ENCODE measurements at places on chromosomes 4 and X.

DNA sequence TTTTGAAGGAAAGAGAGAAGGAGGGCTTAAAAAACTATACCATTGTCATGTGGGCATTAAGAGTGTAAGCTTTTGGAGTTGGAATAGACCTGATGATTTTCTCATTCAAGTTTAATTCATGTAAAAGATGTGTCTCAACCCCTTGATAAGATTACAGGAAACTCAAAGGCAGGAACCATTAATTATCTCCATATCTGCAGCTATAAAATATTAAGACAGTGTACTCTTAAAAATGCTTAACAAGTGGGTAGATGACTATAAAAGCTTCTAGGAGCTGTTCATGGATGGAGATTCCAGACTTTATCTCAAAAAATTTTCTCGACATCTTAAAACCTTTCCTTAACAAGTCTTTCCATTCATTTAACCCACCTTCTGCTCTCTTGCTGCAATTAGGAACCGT lies 208.3 kb downstream of the PALLD start:
- no peak for DNase-seq

- no peak for DNase-seq
These were observed 448.0 kb downstream of the NKX6-1 start for GRCh38 chr4:84051089-84051488.

DNA sequence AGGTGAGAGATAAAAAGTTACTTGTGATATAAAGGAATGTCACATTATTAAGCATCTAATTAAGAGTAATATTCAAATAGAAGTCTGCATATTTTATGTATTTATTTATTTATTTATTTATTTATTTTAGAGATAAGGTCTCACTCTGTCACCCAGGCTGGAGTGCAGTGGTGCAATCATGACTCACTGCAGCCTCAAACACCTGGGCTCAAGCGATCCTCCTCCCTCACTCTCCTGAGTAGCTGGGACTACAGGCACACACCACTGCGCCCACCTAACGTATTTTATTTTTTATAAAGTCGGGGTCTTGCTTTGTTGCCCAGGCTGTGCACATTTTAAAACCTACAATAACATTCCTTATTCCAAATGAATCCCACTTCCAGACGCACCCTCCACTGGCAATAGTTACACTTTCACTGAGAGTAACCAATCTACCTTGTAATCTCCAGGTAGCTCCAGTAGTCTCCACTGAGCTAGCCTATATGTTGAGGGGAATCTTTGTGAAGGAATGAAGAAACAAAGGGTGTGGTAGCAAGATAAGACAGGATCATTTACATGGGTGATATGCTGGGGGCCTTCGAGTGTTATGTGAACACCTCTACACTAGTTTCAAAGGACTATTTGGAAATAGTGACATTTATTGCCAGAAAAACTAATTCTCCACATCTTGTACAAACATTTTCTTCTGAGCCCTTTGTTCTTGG lies 11.9 kb downstream of the SH3D19 start:
- DNase-seq: no peak

- DNase-seq: no peak
These were observed 66.2 kb upstream of the GYPA start for GRCh38 chr4:144206711-144207110.

DNA sequence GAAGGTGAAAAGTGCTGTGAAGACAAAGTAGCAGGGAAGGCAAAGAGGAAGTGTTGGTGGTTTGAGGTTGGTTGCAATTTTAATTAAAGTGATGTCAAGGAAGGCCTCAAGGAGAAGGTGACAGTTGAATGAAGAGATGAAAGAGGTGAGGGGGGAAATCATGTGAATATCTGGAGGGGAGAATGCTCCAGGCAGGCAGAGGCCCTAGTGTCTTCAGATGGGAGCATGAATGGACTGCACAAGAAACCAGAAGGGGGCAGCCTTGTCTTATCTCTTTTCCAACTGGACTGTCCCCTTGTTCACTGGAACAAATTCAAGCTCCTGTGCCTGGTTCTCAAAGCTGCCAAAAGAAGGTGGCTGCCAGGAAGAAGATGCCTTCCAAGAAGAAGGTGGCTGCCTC lies 68.4 kb downstream of the MAOB start:
- no peak for DNase-seq

DNA sequence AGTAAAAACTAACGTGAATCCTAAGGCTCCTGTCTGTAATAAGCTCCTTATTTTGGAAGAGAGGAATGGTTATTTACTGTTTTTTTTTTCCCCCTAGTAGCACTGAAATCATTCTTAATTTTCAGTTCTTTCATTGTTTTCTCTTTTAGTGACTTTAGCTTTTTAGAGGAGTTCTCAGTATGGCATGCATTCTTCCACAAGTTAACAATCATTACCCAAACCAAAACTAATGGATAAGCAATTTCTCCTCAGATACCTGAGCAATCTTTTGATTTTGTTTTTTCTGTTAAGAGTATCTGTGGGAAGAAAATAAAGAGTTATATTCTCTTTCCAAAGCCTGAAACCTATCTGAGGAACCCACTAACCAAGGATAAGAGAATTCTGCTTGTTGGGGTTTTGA lies 16.7 kb upstream of the PPA2 start:
- no peak for DNase-seq

DNA sequence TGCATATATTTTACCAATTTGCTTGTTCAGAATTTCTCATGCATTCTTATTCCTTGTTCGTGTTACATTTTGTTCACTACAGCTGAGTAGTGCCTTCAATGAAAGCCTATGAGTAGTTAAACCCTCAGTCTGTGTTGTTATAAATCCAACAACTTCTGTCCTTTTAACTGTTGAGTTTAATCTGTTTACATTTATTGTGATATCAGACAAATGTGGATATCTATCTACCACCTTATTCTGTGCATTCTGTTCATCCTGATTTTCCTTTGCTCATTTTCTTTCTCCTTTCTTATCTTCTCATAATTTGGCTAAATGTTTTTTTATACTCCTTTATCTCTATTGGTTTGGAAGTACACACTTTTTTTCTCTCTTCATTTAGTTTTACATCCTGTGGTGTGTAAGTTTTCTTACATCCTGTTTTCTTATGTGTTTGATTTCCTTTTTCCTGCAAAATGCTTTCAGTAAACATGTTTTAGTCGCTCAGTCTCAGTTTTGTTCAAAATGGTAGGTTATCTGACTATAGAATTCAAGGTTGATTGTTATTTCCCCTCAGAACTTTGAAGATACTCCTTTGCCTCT lies 54.2 kb downstream of the CASP6 start:
- DNase-seq: no peak

DNA sequence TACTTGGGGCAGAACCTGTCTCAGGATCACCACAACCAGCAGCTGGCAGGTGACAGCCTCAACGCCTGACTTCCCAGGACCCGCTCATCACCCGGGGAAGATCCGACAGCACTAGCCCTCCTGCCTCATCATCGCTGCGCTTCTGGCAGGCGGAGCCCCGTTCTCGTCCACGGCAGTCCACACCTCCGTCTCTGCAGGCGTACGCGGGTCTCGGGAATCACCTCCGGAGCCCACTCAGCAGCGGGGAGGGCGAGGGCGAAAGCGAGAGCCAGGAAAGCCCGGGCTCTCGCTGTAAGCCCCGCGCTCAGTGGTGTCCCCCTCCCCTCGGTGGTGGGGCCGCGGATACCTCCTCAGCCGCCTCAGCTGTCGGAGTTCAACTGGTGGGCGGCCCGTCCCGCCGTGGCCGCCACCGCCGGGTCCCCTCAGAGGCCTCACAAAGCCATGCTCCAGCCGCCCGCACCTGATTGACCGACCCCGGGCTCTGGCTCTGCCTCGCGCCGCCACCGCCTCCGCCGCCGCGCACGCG lies 518 bp upstream of the CNKSR2 start:
- no peak for DNase-seq

GRCh38 chr4:153499005-153499404 lies 32.8 kb downstream of the TMEM131L start:
- DNase-seq: no peak

DNA sequence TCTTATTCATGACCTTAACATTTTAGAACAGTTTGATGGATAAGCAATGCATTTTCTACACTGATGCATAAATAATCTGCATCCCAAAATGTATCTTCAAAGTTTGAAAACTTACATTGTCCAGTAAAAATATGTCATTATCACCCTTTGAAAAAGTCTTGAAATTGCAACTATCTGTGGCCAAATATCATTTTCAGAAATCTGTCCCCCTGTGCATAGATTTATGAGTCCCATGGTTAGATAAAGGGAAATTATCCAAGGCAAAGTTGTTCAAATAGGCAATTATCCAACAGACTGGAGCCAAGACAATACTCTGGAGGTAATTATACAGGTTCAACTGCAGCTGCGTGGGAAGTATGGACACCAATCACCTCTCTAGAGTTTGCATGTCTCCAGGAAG lies 182.5 kb upstream of the INTU start:
- DNase-seq: no peak

- no peak for DNase-seq
These were observed 101.4 kb downstream of the TBC1D19 start for GRCh38 chr4:26685250-26685649.

- no peak for DNase-seq
These were observed 795.6 kb upstream of the GALNTL6 start for GRCh38 chr4:171017593-171017992.

DNA sequence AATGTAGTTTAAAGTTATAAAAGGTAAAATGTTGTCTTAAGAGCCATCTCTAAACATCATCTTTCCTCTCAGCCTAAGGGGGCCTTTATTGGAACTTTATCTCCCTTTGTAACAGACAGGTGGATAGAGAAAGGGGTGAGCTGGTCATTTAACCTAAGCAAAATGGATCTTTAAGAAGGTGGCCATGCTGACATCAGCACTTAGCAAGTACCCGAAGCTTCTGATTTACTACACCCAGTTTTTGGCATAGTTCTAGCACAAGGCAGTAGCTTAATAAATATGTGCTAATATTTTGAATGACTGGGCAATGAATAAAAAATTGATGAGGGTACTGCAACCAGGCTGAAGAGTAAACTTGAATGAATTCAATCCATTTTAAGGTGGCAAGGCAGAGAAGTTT lies 172.7 kb downstream of the GABRG1 start:
- no peak for DNase-seq

DNA sequence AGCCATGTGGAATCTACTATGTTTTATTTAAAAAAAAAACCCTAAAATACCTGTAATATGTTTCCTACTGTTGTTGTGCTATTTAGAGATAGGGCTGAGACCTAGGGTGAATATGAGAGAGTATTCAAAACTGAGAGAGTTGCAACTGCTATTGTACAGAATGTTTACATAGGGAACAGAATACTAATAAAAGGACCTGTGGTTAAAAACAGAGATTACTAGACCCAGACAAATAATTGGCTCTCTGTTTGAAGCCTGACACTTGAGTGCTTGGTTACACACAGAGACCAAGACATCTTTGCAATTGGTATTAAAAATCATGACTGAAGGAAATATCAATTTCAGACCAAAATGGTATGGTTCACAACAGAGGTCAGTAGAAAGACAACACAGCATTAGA lies 278.9 kb upstream of the GIMD1 start:
- no peak for DNase-seq

DNA sequence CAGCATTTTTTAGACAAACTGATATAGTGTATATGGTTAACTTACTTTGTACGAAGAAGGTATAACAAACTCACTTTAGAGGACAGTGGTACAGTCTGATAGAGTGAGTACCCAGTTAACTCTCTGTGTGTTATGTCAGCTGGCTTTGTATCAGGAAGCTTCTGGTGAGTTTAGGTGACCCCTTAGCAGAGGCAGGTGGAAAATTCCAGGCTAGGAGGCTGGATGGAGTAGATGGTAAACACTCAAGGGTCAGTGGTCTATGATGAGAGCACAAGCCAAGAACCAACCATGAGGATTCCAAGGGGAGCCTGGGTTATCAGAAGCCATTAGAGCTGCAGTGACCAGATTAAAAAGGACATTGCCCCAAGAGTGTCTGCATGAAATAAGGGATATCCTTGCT lies 227.3 kb upstream of the CENPE start:
- DNase-seq: no peak

- no peak for DNase-seq
These were observed 21.9 kb upstream of the IGFBP7 start for GRCh38 chr4:57131849-57132742.

GRCh38 chrX:8034058-8034457 lies 106.8 kb upstream of the PNPLA4 start:
- no peak for DNase-seq

GRCh38 chr4:158051401-158052235 lies 121.2 kb downstream of the GASK1B start:
- no peak for DNase-seq

- no peak for DNase-seq
These were observed 244.1 kb downstream of the RAB28 start for GRCh38 chr4:13240066-13240465.

- no peak for DNase-seq
These were observed 10.3 kb downstream of the NMU start for GRCh38 chr4:55625835-55626234.

GRCh38 chr4:44675366-44675765 lies 2.9 kb upstream of the GUF1 start:
- no peak for DNase-seq

DNA sequence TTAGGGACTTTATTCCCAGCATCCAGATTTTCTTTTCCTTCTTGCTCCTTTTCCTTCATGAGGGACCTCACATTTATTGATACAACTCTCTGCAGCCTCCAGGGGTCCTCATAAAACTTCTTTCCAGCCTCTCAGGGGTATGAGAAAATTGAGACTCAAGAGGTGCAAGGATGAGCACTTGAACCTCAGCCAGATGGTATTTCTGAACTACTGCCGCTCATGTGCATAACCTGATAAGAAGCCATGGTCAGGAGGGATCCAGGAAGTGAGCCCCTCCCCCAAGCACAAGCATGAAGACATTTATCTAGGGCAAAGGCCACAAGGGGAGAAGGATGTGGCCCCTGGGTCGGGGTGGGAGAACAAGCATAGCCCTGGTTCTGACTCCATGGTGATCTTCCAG lies 73.3 kb downstream of the TSPAN7 start:
- DNase-seq: no peak

GRCh38 chr4:159608436-159608835 lies 505.6 kb downstream of the RAPGEF2 start:
- DNase-seq: no peak

GRCh38 chr4:11901089-11901488 lies 472.4 kb upstream of the HS3ST1 start:
- DNase-seq: no peak

- no peak for DNase-seq
These were observed 4.6 kb upstream of the DGKK start for GRCh38 chrX:50475208-50475607.

GRCh38 chr4:136768925-136769275 lies 763.4 kb downstream of the PCDH18 start:
- no peak for DNase-seq

DNA sequence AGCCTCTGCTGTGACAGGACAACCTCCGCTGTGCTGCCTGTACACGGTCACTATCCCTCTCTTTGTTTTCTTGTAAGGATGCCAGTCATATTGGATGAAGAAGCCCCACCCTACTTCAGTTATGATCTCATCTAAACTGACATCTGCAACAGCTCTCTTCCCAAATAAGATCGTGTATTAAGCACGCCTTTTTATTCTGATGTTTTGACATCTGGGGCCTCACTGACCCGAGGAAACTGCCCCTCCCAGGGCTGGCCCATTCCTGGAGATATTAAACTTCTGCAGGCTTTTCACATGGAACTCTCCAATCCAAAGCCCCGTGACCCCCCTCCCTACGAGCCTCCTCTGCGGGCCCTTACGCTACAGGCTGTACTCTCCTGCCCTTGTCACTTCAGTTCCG lies 232.0 kb downstream of the ARHGAP10 start:
- DNase-seq: no peak
